ENCODE measurements at places on chromosomes 1 and 21.

GRCh38 chr1:227306689-227307088 lies 11.6 kb downstream of the CDC42BPA start:
- DNase-seq = no peak

DNA sequence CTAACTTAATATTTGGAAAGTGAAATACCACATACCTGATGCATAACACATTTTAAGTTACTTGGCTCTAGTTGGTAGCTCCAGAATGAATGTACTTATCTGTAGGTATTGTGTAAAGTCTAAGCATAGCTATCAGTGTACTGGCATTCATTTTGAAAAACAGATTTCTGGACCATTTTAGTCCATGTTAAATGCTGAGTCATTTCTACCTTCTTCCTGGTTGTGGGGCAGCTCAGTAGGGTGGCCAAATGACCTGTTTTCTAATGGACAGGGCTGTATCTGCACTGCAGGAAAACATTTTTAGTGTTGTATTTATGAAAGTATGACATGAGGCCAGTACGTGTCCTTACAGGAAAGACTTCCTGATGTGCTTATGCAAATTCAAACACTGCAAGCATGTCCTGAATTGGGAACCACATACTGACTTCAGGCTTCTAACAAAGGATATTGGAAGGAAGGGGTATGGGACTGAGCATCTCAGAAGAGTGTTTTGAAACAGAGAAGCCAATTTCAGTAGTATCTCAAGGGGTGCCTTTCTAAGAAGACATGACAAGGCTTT lies 300.3 kb upstream of the B3GALT2 start:
- no peak for DNase-seq

DNA sequence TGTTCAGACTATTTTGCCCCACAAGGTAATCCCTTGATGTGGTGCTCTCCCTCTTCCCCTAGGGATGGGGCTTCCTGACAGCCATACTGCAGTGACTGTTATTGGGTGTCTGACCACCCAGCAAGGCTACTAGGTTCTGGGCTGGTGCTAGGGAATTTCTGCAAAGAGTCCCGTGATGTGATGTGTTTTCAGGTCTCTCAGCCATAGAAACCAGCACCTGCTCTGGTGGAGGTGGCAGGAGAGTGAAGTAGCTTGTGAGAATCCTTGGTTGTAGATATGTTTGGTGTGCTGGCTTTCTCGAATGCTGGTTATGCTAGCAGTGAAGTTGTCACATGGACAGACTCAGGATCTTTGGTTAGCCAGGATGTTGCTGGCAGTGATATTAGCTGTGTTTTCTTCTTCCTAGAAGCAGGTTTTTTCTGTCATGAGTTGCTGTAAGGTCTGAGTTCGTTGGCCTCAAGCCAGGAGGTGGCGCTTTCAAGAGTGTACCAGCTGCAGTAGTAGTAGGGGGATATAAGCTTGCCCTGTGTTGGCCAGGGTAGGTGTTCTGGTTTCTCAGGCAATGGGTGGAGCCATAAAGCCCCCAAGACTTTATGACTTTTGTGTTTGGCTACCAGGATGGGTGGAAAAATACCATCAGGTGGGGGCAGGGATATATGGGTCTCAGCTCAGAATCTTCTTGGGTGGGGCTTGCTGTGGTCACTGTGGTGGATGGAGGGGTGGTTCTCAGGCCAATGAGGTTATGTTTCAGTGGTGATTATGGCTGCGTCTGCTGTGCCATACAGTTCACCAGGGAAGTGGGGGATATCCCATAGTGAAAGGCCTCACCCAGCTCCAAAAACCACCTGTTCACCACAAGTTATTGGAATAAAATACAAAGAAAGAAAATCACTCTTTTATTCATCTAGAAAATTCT lies 1112.3 kb downstream of the KCNT2 start:
- DNase-seq = no peak

- DNase-seq = no peak
These were observed 228.5 kb downstream of the RHOU start for GRCh38 chr1:228963795-228964177.

- peak; percentile 69 for DNase-seq
These were observed 9.2 kb upstream of the EVA1C start for GRCh38 chr21:32403201-32403777.

GRCh38 chr1:29960156-29960755 lies 723.9 kb downstream of the PTPRU start:
- DNase-seq = no peak

Data from thyroid gland (tissue), 4 donors.